ENCODE measurements at places on chromosomes 2 and 18. TPM values are rescaled to one million over a fixed set of nuclear protein-coding genes. Genes with fewer than 3 reads are reported as not detected.
A peak's percentile ranks its signal among the peaks of the same experiment; 100 is the strongest.

- no peak for DNase-seq
Observed at GRCh38 chr2:174623106-174623637, 25.6 kb upstream of the WIPF1 start.

The PLCL1 gene
- total RNA-seq, result 0.50 TPM

- no peak for DNase-seq
Observed at GRCh38 chr2:65722028-65722778, 289.8 kb upstream of the SPRED2 start.

The SERPINB4 gene
- not detected for total RNA-seq

- DNase-seq, result no peak
Observed at GRCh38 chr2:4964579-4964978, 727.6 kb upstream of the SOX11 start.

DNA sequence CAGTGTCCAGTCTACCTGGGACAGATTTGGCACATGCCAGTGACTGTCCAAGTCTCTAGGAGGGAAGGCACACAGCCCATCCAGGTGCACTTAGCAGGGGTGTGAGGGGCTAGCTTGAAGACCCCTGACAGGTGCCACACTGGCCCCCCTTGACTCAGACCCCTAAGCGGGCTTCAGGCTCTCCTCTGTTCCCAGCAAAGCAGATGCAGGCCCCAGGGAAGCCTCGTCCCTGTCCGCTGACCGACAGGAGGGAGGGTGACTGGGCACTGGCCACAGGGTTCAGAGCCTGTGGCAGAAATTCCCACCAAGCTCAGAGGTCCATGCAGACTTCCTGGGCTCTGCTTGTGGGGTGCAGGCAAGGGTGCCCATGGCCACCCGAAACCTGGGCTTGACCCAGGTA is 239.8 kb upstream of the MYT1L start:
- no peak for DNase-seq

DNA sequence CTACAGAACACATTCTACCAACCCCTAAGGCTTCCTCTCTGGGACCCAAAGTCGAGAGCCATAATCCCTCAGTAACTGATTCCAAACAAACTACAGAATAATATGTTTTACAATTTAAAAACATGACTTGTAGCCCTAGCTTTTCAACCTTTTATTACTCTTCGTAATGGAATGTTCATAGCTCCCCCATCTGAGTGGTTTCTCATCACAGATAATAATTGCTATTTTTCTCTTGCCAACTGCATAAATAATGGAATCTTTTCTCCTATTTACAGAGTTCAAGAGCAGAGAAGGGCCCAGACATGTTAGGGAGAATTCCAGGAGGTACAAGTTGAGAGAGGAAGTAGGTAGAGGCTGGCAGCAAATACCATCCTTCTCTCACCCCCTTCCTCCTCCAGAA is 59.9 kb upstream of the CERS6 start:
- DNase-seq, result no peak

GRCh38 chr18:51185075-51185474 is 12.4 kb downstream of the MEX3C start:
- no peak for DNase-seq

The EPHA4 gene
- 6.8 TPM for total RNA-seq

- DNase-seq, result no peak
Observed at GRCh38 chr2:32937602-32938448, 8.9 kb upstream of the LTBP1 start.

The ACMSD gene
- not detected for total RNA-seq

The GYPC gene
- 46.4 TPM for total RNA-seq

GRCh38 chr2:177908182-177908581 is 164.4 kb downstream of the PDE11A start:
- no peak for DNase-seq

DNA sequence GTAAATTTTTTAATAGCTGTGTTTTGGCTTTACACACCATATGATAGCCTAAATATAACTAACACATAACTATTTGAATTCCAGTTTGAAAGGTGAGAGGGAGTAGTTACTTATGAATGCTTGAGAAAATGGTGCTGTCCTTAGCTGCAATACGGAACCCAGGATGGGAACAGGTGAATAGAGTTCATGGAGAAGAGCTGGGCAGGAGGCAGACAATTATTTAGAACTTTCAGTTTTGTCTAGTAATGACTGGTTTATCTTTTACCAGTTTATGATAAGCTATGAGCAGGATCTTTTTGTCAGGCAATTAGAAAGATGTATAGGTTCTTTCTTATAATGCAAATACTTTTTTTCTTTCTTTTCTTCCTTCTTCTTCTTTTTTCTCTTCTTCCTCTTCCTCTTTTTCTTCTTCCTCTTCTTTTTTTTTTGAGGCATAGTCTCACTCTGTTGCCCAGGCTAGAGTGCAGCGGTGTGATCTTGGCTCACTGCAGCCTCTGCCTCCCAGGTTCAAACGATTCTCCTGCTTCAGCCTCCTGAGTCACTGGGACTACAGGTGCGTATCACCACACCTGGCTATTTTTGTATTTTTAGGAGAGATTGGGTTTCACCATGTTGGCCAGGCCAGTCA is 25.9 kb downstream of the UBR3 start:
- no peak for DNase-seq

The LOXHD1 gene
- not detected for total RNA-seq

The DNER gene
- not detected for total RNA-seq

DNA sequence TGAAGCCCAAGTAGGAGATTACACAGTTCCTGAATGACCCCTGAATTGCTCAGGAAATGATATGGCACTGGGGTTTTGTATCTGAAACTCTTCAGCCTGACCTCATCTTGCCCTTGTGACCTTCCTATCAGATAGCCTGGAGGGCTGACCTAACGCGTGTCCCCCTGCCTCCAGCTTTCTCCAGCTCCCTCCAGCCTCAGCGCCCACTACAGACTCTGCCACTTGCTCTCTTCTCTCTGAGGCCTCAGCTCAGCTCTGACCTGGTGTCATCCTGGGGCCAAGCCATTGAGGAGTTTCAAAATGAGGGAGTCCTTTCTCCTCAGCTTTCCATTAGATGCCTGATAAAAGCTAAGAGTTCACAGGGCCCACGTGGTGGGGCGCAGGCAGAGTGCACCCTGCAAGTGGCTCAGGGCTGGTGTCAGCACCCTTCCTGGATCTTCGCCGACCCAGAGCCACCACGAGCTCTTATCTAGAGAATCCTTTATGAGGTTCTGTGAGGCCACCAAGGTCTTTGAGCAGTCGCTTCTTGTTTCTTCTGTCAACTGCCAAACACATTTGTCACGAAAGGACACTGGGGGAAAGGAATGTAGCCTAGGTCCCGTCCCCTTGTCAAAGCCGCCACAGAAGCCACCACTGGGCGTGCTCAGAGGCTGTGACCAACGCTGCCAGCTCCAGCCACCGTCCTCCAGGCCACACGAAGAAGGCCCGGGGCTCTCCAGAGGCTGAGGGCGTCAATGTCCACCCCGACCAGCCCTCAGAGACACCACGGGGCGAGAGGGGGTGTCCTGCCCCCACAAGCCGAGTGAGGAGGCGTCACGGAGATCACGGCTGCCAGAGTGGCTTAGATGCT is 131.3 kb upstream of the GPC1 start:
- peak; percentile 56 for DNase-seq

- DNase-seq, result no peak
Observed at GRCh38 chr2:212249451-212249850, 289.2 kb downstream of the ERBB4 start.

The GRHL1 gene
- total RNA-seq, result 0.31 TPM

The HOXD12 gene
- total RNA-seq, result not detected

The ABCA12 gene
- total RNA-seq, result 0.27 TPM

The MYO7B gene
- total RNA-seq, result 0.31 TPM

DNA sequence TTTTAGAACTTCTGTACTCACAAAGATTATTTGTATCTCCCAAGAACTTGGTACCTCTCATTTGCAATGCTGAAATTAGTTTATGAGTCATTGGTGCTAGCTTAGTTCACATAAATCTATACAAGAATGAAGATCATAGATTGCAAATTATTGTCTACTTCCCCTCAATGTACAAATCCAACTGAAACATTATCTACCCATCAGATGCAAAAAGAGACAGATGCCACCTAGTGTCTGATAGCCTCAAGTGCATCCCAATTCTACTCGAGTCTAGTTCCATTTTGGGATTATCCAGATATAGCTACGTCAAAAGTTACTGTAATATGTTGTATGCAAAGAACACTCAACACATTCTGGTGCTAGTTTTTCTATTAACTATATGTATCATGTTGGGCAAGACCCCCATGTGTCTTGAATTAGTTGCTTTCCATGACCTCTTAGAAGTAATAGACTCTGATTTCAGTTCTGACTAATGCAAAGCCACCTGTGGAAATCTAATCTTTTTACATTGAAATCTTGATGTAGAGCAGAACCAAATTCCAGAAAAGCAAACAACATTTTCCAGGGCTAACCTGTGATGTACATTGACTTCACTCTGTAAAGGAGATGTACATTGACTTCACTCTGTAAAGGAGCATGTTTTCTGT is 210.0 kb downstream of the RBM43 start:
- no peak for DNase-seq

DNA sequence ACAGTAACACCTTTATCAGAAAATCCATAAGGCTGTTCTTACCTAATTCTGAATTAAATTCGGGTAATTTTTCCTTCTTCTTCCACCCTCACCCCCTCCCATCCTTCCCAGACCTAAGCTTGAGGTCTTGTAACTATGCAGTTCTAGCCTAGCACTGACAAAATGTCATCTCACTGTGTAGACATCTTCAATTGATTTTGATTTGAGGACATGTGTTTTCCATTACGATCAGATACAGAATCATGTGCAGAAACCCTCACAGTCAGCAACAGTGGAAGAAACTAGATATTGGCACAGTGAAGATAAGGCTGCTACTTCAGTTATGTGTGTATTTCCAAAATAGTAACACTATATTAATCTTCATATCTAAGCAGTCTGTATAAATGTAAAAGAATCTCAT is 244.6 kb downstream of the THSD7B start:
- no peak for DNase-seq

The TUBA4B gene
- total RNA-seq, result not detected

The VPS54 gene
- 18.5 TPM for total RNA-seq

- no peak for DNase-seq
Observed at GRCh38 chr2:224951723-224952481, 90.4 kb downstream of the DOCK10 start.

DNA sequence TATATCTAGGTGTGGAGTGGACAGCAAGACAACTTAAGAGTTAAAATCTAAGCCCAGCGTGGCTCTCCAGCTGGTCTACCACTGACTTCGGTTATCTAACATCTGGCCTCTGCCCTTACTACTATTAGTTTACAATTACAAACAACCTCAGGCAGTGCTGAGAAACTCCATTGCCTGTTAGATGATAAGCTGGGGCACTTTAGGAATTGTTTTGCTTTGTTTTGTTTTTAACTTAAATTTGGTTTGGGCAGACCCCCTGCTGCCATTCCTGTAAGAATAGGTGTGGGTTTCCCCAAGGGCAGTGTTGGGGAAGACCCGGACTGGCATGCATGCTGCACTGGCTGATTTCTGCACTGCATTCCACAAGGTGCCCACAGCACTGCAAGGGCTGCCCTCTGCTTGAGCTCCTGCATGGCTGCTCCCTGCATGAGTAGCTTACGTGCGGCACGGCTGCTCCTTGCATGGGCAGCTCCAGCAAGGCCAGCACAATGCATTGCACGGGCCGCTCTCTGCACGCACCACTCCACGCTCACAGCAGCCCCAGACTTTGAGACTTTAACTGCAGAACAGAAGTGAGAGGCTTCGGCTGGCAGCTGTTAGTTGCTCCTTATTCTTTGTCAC is 74.2 kb upstream of the SERTAD2 start:
- DNase-seq, result no peak

DNA sequence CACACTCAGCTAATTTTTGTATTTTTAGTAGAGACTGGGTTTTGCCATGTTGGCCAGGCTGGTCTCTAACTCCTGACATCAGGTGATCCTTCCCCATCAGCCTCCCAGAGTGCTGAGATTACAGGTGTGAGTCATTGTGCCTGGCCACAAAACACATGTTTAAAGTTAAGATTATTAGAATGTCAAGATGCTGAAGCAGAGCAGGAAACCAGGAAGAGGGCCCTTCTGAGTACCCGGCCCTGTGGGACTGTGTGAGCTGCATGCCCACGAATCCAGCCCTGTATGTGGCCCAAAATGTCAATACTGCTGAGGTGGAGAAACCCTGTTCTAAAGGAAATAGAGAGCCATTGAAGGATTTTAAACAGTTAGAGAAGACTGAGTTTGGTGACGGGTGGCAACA is 31.0 kb upstream of the REV1 start:
- DNase-seq, result no peak

- DNase-seq, result no peak
Observed at GRCh38 chr18:45997700-45998151, 30.6 kb upstream of the EPG5 start.

DNA sequence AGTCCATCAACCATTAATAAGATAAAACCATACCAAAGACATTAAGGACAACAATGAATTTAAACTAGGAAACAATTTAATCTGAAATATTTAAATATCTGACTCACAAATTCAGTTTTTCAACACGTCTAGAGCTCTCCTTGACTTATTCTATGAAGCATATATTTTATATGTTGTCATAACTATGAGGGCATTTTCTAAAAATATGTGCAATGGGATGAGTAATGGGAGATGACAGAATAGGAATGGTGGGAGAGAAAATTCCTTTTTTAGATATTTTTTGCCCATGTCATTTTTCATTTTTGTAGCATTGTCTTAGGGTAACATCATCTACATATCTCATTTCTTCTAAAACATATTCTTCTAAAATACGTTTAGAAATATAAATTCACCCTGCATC is 79.2 kb upstream of the CDH2 start:
- no peak for DNase-seq

DNA sequence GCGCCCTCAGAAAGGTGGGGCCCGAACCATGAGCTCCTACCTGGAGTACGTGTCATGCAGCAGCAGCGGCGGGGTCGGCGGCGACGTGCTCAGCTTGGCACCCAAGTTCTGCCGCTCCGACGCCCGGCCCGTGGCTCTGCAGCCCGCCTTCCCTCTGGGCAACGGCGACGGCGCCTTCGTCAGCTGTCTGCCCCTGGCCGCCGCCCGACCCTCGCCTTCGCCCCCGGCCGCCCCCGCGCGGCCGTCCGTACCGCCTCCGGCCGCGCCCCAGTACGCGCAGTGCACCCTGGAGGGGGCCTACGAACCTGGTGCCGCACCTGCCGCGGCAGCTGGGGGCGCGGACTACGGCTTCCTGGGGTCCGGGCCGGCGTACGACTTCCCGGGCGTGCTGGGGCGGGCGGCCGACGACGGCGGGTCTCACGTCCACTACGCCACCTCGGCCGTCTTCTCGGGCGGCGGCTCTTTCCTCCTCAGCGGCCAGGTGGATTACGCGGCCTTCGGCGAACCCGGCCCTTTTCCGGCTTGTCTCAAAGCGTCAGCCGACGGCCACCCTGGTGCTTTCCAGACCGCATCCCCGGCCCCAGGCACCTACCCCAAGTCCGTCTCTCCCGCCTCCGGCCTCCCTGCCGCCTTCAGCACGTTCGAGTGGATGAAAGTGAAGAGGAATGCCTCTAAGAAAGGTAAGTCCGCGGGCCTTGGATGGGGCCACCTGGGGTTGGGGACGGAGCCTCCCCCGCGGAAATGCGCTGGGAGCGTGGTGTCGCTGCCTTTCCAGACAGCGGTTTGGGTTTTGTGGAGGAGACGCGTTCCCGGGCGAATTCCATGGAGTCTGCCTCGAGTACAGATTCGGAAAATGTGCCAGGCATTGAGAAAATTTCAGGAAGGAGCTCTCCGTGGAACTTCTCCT is 559 bp downstream of the HOXD1 start:
- no peak for DNase-seq

All from chondrocyte (in vitro differentiated cells).